ENCODE measurements at places on chromosomes 4 and X.
A peak's percentile ranks its signal among the peaks of the same experiment; 100 is the strongest.

GRCh38 chrX:10514891-10515290 is 105.5 kb downstream of the MID1 start:
- peak; percentile 36 for DNase-seq

DNA sequence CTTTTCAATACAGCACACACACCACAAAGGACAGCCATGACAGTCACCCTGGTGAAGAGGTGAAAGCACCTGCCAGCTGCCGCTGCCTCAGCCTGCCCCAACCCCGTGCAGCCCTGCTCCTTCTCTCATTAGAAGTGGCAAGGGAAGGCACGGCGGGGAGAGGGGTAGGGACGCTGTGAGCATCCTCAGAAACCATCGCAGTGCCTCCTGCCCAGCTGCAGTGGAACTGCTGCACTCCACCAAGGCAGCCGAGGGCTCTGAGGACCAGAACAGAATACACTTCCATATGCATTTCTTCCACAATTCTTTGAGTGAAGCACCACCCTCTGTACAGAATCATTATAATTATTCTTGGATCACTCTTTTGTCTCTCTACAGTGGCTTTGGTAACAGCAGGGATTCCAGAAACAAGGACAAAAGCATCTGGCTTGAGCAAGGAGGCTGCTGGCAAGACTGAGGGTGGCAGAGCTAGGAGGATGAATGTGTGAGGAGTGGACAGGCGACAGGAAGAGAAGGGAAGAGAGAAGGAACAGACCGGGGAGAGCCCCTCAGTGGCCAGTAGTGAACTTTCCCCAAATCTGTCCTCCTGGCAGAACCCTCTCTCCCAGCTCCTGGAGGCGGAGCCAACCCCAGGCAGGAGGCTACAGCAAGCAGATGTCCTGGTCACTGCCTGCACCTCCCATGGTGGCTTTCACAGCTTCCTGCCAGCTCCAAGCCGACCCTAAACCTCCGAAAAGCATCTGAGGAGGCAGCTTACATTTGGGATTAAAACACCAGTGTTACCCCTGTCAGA is 73.2 kb downstream of the MTNR1A start:
- no peak for DNase-seq

GRCh38 chr4:8645753-8646124 is 53.2 kb downstream of the CPZ start:
- DNase-seq, result no peak

GRCh38 chr4:2849267-2850152 is 5.9 kb downstream of the ADD1 start:
- no peak for DNase-seq

DNA sequence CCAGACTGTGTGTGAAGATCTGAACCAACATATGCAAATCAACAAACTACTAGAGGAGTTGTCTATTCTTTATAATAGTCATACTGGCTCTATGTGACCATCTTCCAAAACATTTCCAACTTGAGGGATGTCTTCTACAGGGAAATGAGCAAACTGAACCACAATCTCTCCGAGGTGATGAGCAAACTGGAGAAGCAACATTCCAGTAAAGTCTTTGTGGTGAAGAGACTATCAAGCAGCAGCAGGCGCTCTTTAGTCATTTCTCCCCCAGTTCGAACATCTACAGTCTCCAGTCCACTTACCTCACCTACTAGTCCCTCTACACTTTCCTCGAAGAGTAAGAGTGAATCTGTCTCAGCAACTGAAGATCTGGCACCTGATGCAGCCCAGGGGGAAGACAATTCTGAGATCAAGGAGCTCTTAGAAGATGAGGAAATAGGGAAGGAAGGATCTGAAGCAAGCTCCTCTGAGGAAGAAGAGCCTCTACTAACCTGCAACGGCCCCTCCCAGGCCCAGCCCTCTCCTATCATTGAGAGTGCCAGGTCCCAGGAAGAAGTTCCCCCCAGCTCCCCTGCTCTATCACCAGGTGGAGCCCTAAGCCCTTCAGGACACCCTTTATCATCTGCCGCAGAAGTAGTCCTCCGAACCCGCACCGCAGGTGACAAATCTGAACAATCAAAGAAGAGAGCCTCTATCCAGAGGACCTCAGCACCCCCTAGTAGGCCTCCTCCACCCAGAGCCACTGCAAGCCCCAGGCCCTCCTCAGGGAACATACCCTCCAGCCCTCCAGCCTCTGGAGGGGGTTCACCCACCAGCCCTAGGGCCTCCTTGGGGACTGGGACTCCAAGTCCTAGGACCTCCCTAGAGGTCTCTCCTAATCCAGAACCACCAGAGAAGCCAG is 98.1 kb downstream of the HNRNPD start:
- no peak for DNase-seq

- DNase-seq, result no peak
These were observed 145.0 kb downstream of the SPCS3 start for GRCh38 chr4:176464748-176465147.

DNA sequence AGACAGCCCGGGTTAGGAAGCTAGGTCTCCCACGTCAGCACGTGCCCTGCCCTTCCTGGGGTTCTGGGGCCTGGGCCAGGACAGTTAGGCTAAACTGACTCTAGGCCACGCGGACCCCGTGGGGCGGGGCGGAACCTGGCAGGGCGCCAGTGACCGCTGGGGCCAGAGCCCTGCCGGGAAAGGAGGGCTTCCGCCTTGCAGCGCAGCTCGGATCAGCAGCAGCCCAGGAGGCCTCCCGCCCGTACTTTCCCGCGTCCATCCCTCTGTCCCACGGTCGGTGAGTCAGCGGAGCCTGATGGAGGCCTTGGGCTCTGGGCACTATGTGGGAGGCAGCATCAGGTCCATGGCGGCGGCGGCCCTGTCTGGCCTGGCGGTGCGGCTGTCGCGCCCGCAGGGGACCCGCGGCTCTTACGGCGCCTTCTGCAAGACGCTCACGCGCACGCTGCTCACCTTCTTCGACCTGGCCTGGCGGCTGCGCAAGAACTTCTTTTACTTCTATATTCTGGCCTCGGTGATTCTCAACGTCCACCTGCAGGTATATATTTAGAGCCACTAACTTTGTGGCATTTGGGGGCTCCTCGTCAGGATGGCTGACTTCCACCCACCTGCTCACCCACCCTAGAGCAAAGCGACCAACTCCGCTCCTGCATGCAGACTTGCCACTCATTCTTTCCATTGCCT is at the start of gene SMIM10:
TSS of gene SMIM10 (plus strand) at position 191 of the 681 bp plus-strand sequence. CDS start at position 296, 105 bp downstream.
- DNase-seq, result peak; percentile 24

DNA sequence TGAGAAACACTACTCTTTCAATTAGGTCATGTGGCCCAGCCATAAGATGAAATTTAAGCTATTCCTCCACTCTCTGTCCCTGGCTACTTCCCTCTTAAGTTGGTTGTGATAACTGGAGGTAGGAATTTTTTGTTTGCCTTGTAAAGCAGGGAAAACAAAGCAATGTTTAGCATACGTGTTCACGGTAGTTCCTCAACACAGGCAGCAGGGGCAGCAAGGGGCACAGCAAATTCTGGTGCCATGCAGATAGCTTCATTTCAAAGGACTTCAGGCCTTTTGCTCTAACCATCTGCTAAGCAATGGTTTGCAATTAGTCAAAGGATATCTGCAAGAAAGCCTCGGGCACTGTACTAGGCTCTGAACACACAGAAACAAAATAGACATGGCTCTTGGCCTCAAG is 330.2 kb downstream of the ZIC3 start:
- no peak for DNase-seq

DNA sequence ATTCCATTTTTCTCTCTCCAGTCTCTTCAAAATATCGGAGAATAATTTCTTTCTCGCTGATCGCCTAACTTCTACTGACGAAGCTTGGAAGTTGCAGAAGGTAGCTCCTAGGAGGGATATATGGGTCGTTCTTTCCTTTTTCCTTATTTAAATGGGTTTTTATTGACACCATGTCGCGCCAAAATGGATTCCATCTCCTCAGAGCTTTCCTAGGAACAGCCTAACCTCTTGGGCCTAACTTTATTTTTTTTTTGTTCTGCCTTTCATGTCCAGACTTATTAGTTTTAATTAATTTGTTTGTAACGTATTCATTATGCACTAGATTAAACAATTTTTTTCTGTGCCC is 359.4 kb upstream of the ZCCHC13 start:
- DNase-seq, result no peak

- no peak for DNase-seq
These were observed 7.1 kb downstream of the AWAT2 start for GRCh38 chrX:70042399-70043371.

- DNase-seq, result peak; percentile 8
These were observed at the start of gene STK26 for GRCh38 chrX:132022967-132023895. Gene STK26 (plus strand): TSS chrX:132023302. CDS start chrX:132023618, 316 bp downstream.

GRCh38 chr4:148749403-148749802 is 307.2 kb upstream of the NR3C2 start:
- no peak for DNase-seq

GRCh38 chrX:30920271-30920670 is 31.2 kb upstream of the TAB3 start:
- DNase-seq, result no peak

DNA sequence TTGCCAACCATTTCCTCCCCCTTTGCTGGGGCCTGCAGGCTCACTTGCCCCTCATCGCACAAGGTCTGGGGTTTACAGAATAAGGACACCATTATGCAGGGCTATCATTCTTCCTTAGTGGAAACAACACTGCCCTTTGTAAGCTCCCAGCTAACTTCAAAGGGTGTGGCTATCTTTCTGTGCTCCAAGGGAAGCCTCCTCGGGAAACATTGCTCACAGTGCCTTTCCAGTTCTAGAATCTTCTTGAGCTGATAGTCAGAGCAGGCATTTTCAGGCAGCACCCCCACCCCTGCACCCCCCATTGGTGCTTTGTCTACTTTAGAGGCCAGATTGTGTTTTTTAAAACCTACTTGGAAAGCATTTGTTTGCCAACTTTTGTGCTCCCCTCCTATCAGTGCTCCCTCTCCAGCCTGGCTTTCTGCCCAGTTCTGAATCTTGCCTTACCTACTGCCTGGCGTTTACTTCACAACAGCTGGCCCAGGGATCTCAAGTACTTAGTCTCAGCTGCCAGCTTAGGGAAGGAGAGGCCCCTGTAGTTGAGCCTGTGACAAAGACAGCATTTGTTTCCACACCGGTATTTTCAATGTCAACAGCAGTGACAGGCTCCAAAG is 53.5 kb downstream of the PLAC1 start:
- DNase-seq, result no peak

DNA sequence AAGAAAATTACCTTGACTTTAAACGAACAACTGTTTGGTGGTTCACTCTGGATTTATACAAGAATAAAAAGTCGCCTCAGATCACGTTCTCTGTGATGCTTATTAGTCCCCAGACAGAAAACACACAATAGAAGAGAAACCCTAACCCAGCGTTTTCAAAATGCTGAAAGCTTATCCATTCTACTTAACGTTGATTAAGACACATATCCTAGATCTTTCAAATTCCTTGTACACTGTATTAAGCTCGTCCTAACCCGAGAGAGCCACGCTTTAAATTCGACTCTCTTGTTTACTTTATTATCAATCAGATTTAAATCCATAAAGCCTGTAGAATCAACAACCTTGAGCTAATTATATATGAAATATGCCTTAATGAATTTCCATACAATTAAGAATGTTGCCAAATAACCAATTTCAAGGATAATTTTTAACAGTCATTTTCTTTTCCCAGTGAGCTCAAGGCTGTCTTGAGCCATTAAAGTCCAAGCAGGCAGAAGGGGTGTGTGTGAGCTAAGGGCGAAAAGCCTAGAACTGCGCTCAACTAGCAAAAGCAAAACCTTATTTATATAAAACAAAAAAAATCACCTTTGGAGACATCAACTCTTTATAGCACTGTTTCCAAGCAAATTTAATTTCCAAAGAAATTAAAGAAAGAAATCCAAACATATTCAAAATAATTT is 981 bp upstream of the PITX2 start:
- no peak for DNase-seq

DNA sequence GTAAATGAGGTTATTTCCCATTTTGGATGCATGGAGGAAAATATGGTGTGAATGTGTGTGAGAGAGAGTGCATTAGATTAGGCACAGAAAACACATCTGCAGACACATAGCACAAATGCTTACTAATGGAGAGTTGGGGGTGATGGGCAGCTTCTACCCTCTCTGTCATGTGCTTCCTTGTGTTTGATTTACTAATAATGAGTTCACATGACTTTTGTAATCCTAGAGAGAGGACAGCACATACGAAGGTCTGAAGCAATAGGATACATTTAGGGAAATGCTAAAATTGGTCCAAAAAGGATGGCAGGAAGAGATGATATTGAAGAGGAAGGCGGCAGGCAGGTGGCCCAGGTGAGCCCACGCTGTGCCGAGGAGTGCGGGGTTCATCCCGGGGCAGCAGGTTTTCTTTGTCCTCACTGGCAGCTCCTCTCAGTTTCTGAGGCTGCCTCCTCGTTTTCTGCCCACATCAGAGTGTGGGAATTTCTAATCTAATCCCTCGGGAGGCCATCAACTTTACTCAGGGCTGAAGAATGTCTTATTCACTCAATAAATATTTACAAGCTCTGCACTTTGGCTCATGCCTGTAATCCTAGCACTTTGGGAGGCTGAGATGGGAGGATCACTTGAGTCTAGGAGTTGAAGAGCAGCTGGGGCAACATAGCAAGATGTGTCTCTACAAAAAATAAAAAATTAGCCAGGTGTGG is 15.9 kb upstream of the MAP9 start:
- DNase-seq, result no peak

DNA sequence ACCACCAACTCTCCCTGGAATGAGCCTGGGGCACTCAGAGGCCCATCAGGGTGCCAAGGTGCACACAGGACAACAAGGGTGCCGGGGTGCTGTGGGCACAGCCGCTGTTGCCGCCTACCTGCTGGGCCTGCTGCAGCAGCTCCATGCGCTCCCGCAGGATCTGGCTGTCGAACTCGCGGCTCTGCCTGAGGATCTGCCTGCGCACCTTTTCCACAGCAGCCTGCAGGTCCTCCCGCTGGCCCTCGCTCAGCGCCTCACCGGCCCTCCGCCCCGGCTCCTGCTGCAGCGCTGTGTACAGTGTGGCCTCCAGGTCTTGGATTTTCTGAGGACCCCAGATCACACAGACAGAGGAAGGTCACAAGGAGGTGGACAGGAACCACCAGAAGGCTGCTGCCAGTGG is 17.6 kb upstream of the C4orf50 start:
- no peak for DNase-seq

DNA sequence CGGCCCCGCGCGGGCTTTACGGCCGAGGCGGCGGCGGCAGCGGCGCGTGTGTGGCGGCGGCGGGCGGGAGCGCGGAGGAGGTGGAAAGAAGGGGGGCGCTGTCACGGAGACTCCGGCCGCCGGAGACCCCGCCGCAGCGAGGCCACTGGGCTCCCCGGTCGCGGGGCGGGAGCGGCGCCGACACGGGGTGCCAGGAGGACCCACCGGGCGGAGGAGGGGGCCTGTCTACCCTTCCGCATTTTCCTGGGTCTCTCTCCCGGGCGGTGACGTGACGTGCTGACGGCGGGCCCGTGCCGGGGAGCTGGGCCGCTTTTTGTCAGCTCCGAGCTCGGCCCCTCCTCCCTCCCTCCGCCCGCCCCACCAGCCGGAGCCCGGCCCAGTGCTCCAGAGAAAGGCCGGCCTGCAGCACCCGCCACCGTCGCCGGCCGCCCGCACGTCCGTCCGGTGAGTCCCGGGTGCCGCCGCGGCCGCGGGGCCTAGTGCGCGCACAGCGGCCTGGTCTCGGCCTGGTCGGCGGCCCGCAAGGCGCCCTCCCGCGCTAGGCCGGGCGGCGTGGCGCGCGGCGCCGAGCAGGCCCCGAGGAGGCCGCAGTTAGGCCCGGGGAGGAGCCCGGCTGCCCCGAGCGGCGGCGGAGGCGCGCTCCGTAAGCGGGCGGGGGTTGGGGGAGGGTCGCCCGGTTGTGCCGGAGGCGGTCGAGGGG is at the start of gene ZFX:
TSS of gene ZFX (plus strand) at position 379 of the 700 bp plus-strand sequence. CDS start 23,014 bp downstream, outside the sequence.
- DNase-seq, result no peak

- no peak for DNase-seq
These were observed 4.5 kb downstream of the HPGD start for GRCh38 chr4:174517502-174518445.

GRCh38 chr4:110477836-110478235 is 1.9 kb downstream of the ENPEP start:
- DNase-seq, result no peak

GRCh38 chrX:108022491-108023089 is 22.3 kb upstream of the VSIG1 start:
- DNase-seq, result no peak
